ENCODE measurements at places on chromosomes 4 and X. TPM values are rescaled to one million over a fixed set of nuclear protein-coding genes. Genes with fewer than 3 reads are reported as not detected.
A peak's percentile ranks its signal among the peaks of the same experiment; 100 is the strongest.

GRCh38 chr4:61200916-61201526 is 895 bp downstream of the ADGRL3 start:
- H3K4me3 ChIP-seq, result peak overlapping the region; percentile 100
- H3K27ac ChIP-seq, result no peak overlapping the region
- H3K36me3 ChIP-seq, result no peaks in the 10 kb centered on the region

DNA sequence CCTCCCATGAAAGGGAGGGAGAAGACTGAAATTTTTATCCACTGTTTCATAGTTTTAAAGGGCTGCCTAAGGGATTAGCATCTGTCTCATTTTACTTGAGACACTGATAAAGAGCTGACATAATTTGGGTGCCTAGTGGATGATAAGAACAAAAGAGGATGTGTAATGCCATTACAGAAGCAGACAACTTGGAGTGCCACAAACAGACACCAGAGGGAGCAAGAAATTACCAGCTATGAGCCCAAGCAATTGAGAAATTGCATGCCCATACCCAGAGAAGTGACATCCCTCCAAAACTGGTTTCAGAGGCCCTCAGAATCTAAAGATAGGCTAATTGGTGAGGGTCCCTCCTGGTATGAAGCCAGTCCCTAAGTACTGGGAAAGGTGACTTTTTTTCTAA is 38.5 kb upstream of the POU3F4 start:
- H3K4me1 ChIP-seq, result no peaks in the 10 kb centered on the region
- peak; percentile 38 for DNase-seq
- no peaks in the 10 kb centered on the region for H3K27me3 ChIP-seq
- no peak overlapping the region for H3K27ac ChIP-seq
- no peak overlapping the region for H3K4me3 ChIP-seq

DNA sequence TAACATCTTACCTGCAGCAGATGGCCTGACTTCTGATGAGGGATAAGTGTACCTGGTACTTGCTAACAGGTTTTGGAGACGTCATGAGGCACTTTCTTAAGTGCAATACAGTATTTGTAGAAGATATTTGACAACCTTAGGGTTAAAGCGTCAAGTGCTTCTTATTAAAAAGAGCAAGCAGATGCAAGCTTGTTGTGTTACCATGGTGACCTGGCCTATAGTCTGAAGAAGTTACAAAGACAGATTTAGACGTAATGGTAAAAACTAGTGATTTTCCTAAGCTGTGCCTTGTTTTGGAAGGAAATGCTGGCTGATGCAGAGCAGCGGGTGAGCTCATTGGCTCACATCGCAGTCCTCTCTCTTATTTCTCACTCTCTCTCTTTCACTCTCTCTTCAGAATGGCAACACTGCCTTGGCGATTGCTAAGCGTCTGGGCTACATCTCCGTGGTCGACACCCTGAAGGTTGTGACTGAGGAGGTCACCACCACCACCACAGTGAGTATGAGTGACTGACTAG is 243.6 kb downstream of the ANK2 start:
- no peak for DNase-seq
- no peaks in the 10 kb centered on the region for H3K27me3 ChIP-seq
- peak overlapping the region; percentile 75 for H3K4me3 ChIP-seq
- peak overlapping the region; percentile 22 for H3K27ac ChIP-seq
- H3K4me1 ChIP-seq, result peaks cover 15% of the 10 kb centered on the region
- H3K36me3 ChIP-seq, result no peaks in the 10 kb centered on the region

GRCh38 chrX:30220661-30221060 is 5.3 kb downstream of the MAGEB2 start:
- no peak overlapping the region for H3K27ac ChIP-seq
- DNase-seq, result no peak
- H3K4me3 ChIP-seq, result no peak overlapping the region
- H3K27me3 ChIP-seq, result no peaks in the 10 kb centered on the region

- no peaks in the 10 kb centered on the region for H3K27me3 ChIP-seq
- H3K27ac ChIP-seq, result no peak overlapping the region
- no peaks in the 10 kb centered on the region for H3K36me3 ChIP-seq
- no peak for DNase-seq
- H3K4me1 ChIP-seq, result peaks cover 2% of the 10 kb centered on the region
- no peak overlapping the region for H3K4me3 ChIP-seq
Measured at GRCh38 chr4:158811704-158812103, 42.9 kb downstream of the FNIP2 start.

The ADAM29 gene
- total RNA-seq, result not detected

The HMGN5 gene
- 13.0 TPM for total RNA-seq

The PRRG1 gene
- 9.0 TPM for total RNA-seq
